ENCODE measurements at places on chromosomes 7 and 10. TPM values are rescaled to one million over a fixed set of nuclear protein-coding genes. Genes with fewer than 3 reads are reported as not detected.

DNA sequence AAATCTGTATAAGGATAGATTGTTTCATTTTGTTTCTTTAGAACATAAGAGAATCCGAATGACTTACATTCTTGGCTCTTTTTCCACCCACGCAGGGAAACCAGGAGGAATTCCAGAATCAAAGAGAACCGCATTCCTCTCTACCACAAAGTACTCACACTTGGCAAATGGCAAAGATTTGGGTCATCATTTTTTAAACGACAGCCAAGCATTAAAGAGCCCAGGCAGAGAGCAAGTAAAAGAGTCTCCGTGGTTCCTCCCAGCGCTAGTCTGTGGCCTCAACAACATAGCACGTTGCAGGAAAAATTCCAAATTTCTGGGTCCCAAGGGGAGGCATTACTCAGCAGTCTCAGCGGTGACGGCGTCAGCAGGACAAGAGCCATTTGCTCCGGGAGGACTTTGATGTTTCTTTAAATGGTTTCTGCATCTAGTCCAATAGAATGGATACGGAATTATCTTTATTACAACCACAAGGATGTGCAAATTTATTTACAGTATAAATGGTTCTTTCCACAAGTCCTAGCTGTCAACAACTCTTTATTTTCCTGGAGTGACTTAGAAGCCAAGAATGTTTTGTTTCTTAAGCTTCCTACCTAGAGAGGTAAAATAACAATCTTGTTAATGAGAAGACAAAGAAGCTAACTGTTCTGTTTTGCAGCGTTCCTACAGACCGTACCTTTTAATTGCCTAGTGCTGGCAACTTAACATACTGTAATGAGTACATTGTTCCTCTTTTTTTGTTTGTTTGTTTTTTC lies 232.5 kb downstream of the SKIDA1 start:
- no peak for DNase-seq

Gene SPDYE2B
- not detected for total RNA-seq

- no peak for DNase-seq
Observed at GRCh38 chr7:137146552-137147337, 196.8 kb downstream of the PTN start.

GRCh38 chr10:131239926-131240325 lies 71.6 kb downstream of the TCERG1L start:
- DNase-seq = no peak

Data from glomerular endothelial cell (primary cell).